Cortex of kidney (tissue), 1 donor: ENCODE measurements at places on chromosomes 5 and 9.

- DNase-seq, result no peak
Observed at GRCh38 chr5:154595662-154596061, 117.6 kb upstream of the HAND1 start.

- DNase-seq, result no peak
Observed at GRCh38 chr5:134090522-134090921, 24.0 kb upstream of the TCF7 start.

DNA sequence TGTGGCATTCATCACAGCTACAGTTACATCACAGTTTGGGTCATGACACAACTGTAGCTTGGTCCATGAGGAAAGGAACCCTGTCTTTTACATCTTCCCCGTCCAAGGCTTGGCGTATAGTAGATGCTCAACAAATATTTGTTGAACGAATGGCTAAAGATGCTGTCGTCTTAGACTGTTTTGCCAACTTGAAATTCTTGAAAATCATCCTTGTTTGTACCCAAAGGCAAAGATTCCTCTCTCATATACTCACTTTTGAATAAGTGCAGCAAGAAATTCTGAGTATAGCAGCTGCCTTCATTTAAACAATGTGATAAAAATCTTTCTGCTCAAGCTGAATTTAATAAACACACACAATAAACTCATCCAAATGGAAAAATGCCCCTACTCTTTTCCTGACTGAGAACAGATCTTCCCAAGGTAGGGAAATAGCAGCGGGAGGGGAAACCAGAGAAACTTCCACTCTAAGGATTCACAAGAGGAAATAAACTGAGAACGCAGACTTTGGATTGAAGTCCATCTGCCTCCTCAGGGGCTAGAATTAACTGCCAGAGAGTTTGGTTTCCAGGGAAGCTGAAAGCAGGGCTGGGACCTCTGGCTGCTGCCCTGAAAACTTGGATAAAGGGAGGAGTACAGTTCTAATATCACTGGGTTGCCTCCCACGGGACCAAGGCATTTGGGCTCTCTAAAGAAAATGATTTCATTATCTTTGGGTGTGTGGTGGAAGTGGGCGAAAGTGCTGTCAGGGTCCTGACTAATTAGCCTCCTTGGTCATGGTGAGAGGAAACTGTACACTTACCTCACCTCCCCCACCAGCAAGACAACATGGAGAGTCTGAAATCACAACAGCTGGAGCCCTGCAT lies 99.1 kb downstream of the DPYSL3 start:
- DNase-seq, result no peak

- DNase-seq, result no peak
Observed at GRCh38 chr9:114560956-114561355, 26.6 kb upstream of the ATP6V1G1 start.

- DNase-seq, result no peak
Observed at GRCh38 chr9:27870404-27870803, 297.1 kb upstream of the C9orf72 start.

DNA sequence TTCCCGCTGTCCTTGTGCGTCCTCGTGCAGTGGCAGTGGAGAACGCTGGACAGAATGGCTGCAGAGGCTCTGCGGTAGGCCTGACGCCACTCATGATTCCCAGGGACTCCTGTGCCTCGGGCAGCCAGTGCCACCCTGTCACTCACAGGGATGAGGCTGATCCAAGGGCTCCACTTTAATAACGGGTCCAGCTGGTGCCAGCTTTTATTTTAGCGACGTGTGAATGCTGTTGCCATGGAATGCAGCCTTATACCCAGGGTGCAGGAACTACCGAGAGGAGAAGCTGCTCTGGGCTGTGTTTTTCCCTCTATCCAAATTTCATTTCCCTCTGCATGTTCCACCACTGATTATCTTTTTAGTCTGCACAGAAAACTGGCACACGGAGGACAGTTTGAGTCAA lies 15.8 kb upstream of the NTNG2 start:
- DNase-seq, result no peak

DNA sequence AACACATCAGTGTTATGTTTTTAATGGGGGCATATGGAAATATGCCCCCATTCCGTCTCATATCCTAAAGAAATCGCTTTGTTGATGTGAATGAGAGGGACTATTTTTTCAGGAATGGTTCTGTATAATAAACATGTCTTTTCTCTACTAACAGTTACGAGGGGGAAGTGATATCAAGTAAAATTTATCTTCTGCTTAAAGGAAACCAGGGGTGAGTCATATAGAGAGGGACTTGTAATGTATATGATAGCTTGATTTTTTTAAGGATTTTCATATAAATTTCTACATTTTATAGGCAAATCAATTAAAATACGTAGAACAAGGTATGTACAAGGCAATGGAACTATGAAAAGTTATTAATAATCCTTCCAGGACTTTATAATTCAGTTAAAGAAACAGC lies 207.1 kb downstream of the SEMA5A start:
- DNase-seq, result no peak

GRCh38 chr5:36135988-36136387 lies 15.7 kb downstream of the LMBRD2 start:
- no peak for DNase-seq

DNA sequence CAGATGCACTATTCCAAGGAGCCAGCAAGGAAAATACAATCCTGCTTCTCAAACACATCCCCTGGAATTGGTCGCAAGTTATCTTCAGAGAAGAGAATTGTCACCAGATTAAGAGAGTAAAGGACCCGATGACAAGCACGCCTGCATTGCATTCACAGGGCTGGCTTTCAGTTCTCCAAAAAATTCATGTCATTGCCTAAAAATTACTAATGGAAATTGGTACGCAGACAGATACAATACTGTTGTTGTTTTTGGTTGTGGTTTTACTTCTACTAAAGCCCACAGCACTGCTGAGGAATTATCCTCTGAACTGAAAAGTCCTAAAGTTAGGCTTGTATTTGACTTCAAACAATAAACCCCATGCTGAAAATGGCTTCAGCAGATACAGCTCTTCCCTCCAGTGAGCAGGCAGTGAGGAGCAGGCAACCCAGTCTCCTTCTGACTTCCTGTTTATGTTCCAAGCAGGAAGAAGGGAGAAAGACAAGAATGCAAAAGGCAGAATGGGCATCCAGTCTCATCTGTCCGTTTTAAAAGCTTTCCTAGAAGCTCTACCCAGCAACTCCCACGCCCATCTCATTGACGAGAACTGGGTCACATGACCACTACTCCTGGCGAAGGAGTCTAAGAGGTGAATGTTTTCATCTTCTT lies 80.6 kb upstream of the ZNF366 start:
- no peak for DNase-seq

GRCh38 chr9:127397646-127398274 lies 791 bp downstream of the SLC2A8 start:
- DNase-seq, result no peak

- DNase-seq, result no peak
Observed at GRCh38 chr9:112285056-112285455, 48.4 kb downstream of the PTBP3 start.

GRCh38 chr5:145378226-145378625 lies 456.9 kb downstream of the PRELID2 start:
- DNase-seq, result no peak

DNA sequence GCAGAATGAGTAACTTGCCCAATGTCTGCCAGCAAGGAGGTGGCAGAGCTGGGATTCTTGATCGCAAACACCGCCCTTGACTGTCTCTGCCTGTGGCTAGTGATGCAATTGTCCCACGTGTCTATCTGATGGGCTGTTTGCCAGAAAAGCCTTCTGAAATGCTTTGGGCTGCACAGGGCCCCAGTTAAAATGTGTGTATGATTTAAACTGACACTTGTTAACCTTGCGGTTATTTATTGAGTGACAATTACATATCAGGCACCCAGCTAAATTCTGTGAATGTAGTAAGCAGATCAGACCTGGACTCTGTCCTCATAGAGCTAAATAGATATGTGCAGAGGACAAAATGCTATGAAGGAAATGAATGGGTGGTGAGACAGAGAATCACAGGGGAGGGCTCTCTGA lies 11.6 kb upstream of the IL12B start:
- DNase-seq, result no peak

DNA sequence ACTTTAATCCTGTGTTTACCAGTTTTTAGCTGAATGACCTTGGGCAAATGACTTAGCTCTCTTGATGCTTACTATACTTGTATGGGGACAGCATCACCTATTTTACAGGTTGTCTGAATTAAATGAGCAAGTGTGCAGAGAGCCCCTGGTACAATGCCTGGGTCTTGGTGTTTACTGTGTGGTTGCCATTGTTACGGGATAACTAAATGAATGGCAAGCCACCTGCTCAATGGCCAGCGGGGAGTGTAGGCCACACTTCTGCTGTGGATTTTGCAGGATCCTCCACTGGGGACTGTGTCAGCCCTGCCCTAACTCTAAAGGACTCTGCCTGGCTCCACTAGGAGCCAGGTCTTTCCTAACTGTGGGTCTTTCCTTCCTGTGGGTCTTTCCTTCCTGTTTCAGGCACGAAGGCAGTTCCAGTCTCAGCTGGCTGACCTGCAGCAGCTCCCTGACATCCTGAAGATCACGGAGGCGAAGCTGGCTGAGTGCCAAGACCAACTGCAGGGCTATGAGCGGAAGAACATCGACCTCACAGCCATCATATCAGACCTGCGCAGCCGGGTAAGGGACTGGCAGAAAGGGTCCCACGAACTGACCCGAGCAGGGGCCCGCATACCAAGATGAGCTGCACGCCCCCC lies 10.3 kb upstream of the GLE1 start:
- no peak for DNase-seq

- DNase-seq, result no peak
Observed at GRCh38 chr9:78563269-78563668, 266.3 kb downstream of the PSAT1 start.

GRCh38 chr5:122882831-122883230 lies 37.4 kb downstream of the SNX24 start:
- DNase-seq, result no peak

- DNase-seq, result no peak
Observed at GRCh38 chr5:14726066-14726838, 61.7 kb downstream of the OTULIN start.

DNA sequence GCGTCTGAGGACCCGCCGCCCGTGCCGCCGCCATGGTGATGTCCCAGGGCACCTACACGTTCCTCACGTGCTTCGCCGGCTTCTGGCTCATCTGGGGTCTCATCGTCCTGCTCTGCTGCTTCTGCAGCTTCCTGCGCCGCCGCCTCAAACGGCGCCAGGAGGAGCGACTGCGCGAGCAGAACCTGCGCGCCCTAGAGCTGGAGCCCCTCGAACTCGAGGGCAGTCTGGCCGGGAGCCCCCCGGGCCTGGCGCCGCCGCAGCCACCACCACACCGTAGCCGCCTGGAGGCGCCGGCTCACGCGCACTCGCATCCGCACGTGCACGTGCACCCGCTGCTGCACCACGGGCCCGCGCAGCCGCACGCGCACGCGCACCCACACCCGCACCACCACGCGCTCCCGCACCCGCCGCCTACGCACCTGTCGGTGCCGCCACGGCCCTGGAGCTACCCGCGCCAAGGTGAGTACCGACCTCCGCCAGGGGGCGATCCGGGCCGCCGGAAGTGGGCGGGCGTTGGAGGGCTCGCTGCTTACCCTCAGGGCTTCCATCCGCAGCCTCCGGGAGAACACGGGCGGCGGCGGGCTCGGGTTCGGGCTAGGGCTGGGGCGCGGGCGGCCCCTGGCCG lies 8.5 kb downstream of the PRR7 start:
- DNase-seq, result no peak

DNA sequence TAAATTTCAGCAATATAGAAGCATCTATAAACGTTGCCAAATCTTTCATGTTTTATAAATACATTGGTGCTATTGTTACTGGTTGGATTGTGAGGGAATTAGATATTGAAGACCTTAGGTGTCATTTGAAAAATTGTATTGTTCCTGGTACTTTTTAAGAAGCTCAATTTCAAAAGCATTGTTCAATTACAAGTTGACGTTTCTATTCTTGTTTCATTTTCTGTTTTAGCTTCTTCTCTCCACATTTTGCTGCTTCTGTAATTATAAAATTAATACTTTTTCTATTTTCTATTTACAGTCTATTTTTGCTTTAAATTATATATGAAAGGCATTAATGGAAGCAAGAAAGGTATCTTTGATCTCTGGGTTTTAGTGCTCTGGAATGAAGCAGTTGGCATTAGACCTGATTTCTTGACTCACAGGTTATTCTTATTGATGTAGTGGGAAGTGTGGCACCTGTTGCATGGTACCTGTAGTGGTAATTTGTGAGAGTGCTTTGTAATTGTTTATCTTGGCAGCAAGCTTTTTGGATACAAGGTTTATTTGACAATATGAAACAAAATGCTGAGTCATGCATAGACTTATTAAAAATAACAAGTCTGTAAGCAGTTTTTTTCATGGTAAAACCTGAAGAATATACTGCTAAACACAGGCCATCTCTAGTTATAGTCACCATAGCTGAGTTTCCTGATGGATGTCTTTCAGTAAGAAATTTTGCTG lies 13.2 kb downstream of the MACIR start:
- DNase-seq, result no peak

DNA sequence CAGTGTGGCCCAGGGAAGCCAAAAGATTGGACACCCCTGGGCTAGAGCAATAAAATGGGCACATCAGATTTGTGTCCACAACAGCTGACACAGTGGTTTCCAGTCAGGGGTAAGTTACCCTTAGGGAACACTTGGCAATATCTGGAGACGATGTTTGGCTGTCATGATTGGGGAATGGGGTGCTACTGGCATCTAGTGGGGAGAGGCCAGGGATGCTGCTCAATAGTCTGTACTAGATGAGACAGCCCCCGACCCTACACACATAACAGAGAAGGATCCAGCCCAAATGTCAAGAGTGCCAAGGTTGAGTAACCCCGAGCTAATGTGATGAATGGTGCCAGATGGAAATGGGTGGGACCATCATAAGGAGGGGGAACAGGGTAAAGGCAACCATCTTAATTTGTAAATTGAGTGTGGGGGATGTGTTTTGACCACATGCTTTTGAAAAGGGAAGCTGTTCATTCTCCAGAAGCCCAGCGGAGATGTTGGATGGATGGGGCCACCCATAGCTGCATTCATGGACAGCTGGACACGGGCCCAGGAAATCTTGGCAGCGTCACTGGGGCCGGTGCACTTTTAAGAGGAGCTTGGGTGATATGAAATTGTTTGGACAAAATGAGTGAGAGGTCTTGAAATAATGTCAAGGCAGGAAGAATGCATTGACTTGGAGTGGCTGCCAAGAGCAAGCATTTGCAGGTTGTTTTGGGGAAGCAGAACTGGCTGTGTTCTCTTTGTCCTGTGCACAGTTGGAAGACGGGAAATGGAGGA lies 33.4 kb downstream of the SYK start:
- no peak for DNase-seq

- no peak for DNase-seq
Observed at GRCh38 chr9:74025402-74025925, 471.7 kb upstream of the RORB start.

- no peak for DNase-seq
Observed at GRCh38 chr9:90945336-90945735, 143.7 kb downstream of the SYK start.

GRCh38 chr9:130766927-130767307 lies 68.1 kb upstream of the ABL1 start:
- DNase-seq, result no peak

- no peak for DNase-seq
Observed at GRCh38 chr5:94267350-94267899, 351.0 kb downstream of the KIAA0825 start.

DNA sequence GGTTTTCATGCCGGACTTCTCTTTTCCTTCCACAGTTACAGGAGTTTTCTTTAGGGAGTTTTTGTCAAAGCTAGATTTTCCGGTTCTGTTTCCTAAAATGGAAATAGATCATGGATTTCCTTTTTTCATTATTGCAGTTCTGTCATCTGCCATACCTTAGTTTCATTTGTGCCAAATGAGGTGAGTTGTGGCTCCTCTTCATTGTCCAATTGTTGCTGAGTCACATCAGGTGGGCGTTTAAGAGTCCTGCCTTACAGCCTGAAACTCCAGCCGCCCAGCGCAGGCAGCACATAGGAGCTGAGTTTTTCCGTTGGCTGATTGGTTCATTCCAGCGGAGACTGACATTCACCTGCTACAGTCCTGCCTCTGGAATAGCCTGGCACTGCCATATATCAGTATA lies 14.1 kb downstream of the SLC25A25 start:
- DNase-seq, result no peak
